T-helper 17 cell (primary cell): ENCODE measurements at places on chromosomes 3 and 15. TPM values are rescaled to one million over a fixed set of nuclear protein-coding genes. Genes with fewer than 3 reads are reported as not detected.
A peak's percentile ranks its signal among the peaks of the same experiment; 100 is the strongest.

Gene PPP1R14D
- not detected for total RNA-seq

DNA sequence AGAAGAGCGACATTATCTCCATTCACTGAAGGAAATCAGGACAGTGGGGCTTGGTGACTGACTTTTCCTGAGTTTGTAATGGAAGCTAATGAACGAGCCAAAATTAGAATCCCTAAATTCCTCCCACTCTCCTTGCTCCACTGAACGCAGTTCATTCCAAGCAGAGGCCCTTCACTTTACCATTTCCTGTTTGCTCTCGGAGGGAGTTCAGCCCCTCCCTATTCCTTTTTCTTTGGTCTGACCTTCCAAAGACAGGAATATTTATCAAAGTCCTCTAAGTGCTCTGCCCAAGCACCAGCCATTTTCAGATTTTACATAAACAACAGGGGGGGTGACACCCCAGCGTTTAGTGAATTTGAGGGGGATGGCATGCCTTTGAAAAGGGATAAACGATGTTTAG is 24.0 kb upstream of the PTPRG start:
- H3K36me3 ChIP-seq, result no peaks in the 10 kb centered on the region
- H3K4me3 ChIP-seq, result no peak overlapping the region
- H3K27ac ChIP-seq, result no peak overlapping the region
- H3K27me3 ChIP-seq, result peaks cover 5% of the 10 kb centered on the region
- no peak for DNase-seq
- H3K4me1 ChIP-seq, result no peaks in the 10 kb centered on the region

Gene VGLL3
- total RNA-seq, result 0.03 TPM

Gene FBLN2
- total RNA-seq, result 1.5 TPM

Gene ALDH1A2
- total RNA-seq, result 0.47 TPM

DNA sequence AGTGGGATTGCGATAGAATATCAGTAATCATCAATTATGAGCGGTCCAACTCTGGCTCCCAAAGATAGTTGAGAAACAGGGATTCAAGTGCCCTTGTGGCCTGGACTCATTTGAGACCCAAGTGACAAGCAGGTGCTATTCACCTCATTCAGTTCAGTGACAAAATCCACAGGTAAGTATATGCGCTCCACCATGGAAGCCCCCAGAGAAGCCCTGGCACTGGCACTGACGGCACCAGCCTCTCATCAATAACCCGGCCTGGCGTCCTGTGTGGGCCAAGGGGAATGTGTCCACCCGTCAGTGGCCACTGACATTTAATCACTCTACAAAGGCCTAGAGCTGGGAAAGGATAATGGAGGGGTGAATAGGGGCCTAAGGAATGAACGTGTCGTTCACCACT is 117.2 kb downstream of the ADCY5 start:
- H3K27ac ChIP-seq, result no peak overlapping the region
- peaks cover 4% of the 10 kb centered on the region for H3K27me3 ChIP-seq
- no peak overlapping the region for H3K4me3 ChIP-seq
- no peaks in the 10 kb centered on the region for H3K36me3 ChIP-seq
- peaks cover 9% of the 10 kb centered on the region for H3K4me1 ChIP-seq
- no peak for DNase-seq

DNA sequence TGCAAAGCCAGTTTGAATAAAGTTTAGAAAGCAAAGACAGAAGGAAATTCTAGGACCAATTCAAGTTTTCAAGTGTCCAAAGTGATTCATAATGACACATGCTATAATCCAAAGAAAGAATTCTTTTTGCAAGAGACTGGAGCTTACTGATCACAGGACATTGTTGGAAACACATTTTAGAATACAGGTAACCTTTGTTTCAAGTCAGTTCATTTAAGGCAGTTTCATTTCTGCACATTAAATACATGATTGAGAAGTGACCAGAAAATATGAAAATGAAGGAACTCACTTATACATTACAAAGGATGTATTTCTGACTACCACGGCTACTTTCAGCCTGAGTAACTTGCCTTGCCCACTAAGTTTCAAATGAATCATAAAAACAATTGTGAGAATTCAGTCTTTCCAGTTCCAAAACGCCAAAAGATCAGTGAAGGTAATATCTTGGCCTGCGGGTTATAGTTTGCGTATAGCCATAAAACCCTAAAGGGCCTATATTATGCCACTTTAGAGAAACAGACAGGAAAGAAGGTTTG is 48.7 kb downstream of the PRICKLE2 start:
- no peaks in the 10 kb centered on the region for H3K36me3 ChIP-seq
- peaks cover 31% of the 10 kb centered on the region for H3K27me3 ChIP-seq
- H3K4me1 ChIP-seq, result no peaks in the 10 kb centered on the region
- H3K27ac ChIP-seq, result no peak overlapping the region

- no peaks in the 10 kb centered on the region for H3K4me1 ChIP-seq
- DNase-seq, result no peak
- no peaks in the 10 kb centered on the region for H3K36me3 ChIP-seq
- H3K27me3 ChIP-seq, result no peaks in the 10 kb centered on the region
- no peak overlapping the region for H3K4me3 ChIP-seq
These were observed 86.3 kb upstream of the LRRN1 start for GRCh38 chr3:3712971-3713370.

Gene RGMA
- total RNA-seq, result not detected

- peak overlapping the region; percentile 39 for H3K27ac ChIP-seq
- H3K27me3 ChIP-seq, result no peaks in the 10 kb centered on the region
- peaks cover 5% of the 10 kb centered on the region for H3K36me3 ChIP-seq
- no peak for DNase-seq
These were observed 26.1 kb downstream of the FNDC3B start for GRCh38 chr3:172065527-172065926.

- H3K27me3 ChIP-seq, result peaks cover 6% of the 10 kb centered on the region
- H3K27ac ChIP-seq, result no peak overlapping the region
- H3K4me3 ChIP-seq, result no peak overlapping the region
- H3K4me1 ChIP-seq, result no peaks in the 10 kb centered on the region
These were observed 137.8 kb upstream of the SNTN start for GRCh38 chr3:63514678-63515077.

DNA sequence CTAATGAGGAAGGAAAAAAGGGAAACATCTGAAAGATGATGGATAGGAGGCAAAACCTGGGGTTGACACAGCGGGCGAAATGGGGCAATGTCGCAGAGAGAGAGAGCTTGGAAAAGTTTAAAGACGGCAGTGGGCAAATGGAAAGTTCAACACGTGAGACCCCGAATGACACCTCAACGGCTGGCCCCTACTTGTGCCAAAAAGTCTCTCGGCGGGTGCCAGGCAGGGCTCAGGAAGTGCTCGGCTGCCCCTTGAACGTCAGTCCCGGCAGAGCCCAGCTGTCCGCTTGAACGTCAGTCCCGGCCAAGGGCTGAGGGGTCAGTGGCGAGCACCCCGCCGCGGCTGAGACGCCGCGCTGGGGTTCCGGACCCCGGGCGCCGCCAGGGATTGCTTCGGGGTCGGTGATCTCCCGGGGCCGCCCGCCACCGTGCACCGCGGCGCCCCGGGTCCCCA is 658 bp downstream of the EOGT start:
- H3K36me3 ChIP-seq, result no peaks in the 10 kb centered on the region
- DNase-seq, result peak; percentile 6
- H3K27ac ChIP-seq, result no peak overlapping the region

Gene MUSTN1
- total RNA-seq, result 12.3 TPM

Gene PTPRG
- 0.02 TPM for total RNA-seq

- H3K4me3 ChIP-seq, result no peak within 1 kb of the TSS
- H3K36me3 ChIP-seq, result peaks cover 6% of the 10 kb centered on the region
- no peak within 1 kb of the TSS for H3K27ac ChIP-seq
- peaks cover 13% of the 10 kb centered on the region for H3K4me1 ChIP-seq
- no peak for DNase-seq
These were observed at the start of gene CFAP100 for GRCh38 chr3:126394179-126394976. CFAP100 (plus strand) TSS chr3:126394909; CDS start chr3:126396001, 1,092 bp downstream.

Gene FBXW12
- not detected for total RNA-seq

- H3K36me3 ChIP-seq, result no peaks in the 10 kb centered on the region
- no peaks in the 10 kb centered on the region for H3K27me3 ChIP-seq
- DNase-seq, result no peak
- H3K27ac ChIP-seq, result no peak overlapping the region
- H3K4me3 ChIP-seq, result no peak overlapping the region
These were observed 53.6 kb upstream of the THRB start for GRCh38 chr3:24548278-24548677.

DNA sequence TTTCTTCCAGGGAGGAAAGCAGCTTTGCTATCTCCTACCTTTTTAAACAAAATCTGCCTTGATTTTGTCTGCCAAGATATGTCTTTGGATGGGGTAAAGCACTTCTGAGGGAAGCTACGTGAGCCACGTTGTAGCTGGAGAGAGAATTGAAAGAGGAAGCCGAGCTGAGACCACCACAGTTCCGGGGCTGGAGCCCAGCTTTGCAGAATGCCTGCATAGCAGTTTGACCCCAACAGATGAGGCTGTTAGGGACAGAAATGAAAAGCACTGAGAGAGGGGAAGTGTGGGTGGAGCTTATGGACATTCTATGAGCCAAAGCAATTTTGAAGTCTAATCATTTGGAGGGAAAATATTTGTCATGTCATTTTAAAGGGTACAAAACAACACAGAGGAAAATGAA is 45.4 kb downstream of the LIPC start:
- H3K27ac ChIP-seq, result peak overlapping the region; percentile 60
- no peaks in the 10 kb centered on the region for H3K27me3 ChIP-seq
- DNase-seq, result no peak
- no peaks in the 10 kb centered on the region for H3K36me3 ChIP-seq
- peaks cover 42% of the 10 kb centered on the region for H3K4me1 ChIP-seq
- no peak overlapping the region for H3K4me3 ChIP-seq

Gene LPCAT4
- 99.0 TPM for total RNA-seq

GRCh38 chr3:161177991-161178390 is 43.1 kb upstream of the NMD3 start:
- peaks cover 13% of the 10 kb centered on the region for H3K27me3 ChIP-seq
- H3K4me3 ChIP-seq, result no peak overlapping the region
- H3K4me1 ChIP-seq, result no peaks in the 10 kb centered on the region
- H3K27ac ChIP-seq, result no peak overlapping the region

DNA sequence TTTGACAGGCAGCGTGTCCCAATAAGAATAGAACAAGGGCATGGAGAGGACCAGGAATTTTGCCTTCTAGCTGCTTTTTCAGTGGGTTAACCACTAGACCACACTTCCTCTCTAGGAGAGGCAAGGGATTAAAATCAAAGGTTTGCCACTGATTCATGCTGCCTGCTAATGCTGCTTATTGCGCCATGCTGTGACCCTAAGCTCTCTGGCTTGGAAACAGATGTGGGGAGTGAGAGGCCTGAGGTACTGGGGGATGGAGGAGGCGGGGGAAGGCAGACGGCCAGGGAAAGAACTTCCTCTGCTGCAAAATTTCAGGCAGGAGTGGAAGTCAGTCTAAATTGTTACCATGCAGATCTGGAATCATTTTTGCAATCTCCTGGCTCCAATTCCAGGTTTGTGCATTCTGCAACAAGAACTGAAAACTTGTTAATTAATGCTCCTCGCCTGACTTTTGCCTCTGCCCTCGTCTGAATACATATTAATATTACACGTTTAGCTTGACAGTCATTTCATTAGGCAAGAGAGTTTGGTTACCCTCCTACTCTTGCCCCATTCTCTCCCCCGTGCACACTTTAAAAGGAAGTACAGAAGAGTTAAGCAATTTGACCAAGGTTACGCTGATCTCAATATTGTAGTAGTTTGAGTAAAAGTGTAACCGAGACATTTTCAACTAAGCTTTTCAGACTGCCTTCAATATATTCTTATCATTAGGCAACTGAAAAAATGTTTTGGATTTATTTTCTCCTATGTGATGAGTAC is 121.7 kb upstream of the SPRED1 start:
- no peak overlapping the region for H3K4me3 ChIP-seq
- H3K36me3 ChIP-seq, result no peaks in the 10 kb centered on the region
- H3K27ac ChIP-seq, result no peak overlapping the region
- H3K27me3 ChIP-seq, result peaks cover 14% of the 10 kb centered on the region

DNA sequence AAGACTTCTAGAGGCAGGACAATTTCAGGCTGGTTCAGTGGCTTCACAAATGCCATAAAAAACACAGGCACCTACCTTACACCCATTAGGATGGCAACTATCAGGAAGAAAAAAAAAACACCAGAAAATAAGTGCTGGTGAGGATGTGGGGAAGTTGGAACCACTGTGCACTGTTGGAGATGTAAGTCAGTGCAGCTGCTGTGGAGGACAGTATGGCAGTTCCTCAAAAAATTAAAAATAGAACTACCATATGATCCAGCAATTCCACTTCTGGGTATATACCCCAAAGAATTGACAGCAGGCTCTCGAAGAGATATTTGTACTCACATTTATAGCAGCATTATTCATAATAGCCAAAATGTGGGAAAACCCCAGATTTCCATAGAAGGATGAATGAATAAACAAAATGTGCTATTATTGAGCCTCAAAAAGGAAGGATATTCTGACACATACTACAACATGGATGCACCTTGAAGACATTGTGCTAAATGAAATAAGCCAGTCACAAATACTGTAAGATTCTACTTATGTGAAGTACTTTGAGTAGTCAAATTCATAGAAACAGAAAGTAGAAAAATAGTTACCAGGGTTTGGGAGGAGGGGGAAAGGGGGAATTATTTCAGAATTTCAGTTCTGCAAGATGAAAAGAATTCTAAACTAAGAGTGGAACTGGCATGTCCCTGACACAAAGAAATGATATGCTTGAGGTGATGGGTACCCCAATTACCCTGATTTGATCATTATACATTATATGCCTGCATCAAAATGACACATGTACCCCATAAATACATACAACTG is 40.9 kb downstream of the NR1D2 start:
- H3K36me3 ChIP-seq, result no peaks in the 10 kb centered on the region
- no peaks in the 10 kb centered on the region for H3K27me3 ChIP-seq
- H3K4me1 ChIP-seq, result peaks cover 7% of the 10 kb centered on the region

Gene CYP11A1
- total RNA-seq, result not detected

GRCh38 chr15:28021281-28022039 is 77.7 kb downstream of the OCA2 start:
- no peak overlapping the region for H3K4me3 ChIP-seq
- no peak overlapping the region for H3K27ac ChIP-seq
- H3K27me3 ChIP-seq, result peaks cover 21% of the 10 kb centered on the region

- H3K36me3 ChIP-seq, result no peaks in the 10 kb centered on the region
- H3K4me3 ChIP-seq, result no peak overlapping the region
- H3K27me3 ChIP-seq, result peaks cover 37% of the 10 kb centered on the region
These were observed 24.4 kb downstream of the MAGEF1 start for GRCh38 chr3:184687363-184688015.

- peaks cover 3% of the 10 kb centered on the region for H3K4me1 ChIP-seq
- DNase-seq, result no peak
- H3K27ac ChIP-seq, result no peak overlapping the region
- H3K36me3 ChIP-seq, result no peaks in the 10 kb centered on the region
- H3K4me3 ChIP-seq, result no peak overlapping the region
These were observed 7.3 kb upstream of the ITIH3 start for GRCh38 chr3:52787246-52787645.

GRCh38 chr3:188788621-188789081 is 383.1 kb upstream of the TPRG1 start:
- H3K36me3 ChIP-seq, result no peaks in the 10 kb centered on the region
- H3K27me3 ChIP-seq, result no peaks in the 10 kb centered on the region
- H3K4me1 ChIP-seq, result peaks cover 7% of the 10 kb centered on the region
- no peak for DNase-seq
- no peak overlapping the region for H3K4me3 ChIP-seq

Gene ATXN7
- total RNA-seq, result 165 TPM
